Naive B cell (primary cell): ENCODE measurements at places on chromosomes 2 and 18. TPM values are rescaled to one million over a fixed set of nuclear protein-coding genes. Genes with fewer than 3 reads are reported as not detected.

DNA sequence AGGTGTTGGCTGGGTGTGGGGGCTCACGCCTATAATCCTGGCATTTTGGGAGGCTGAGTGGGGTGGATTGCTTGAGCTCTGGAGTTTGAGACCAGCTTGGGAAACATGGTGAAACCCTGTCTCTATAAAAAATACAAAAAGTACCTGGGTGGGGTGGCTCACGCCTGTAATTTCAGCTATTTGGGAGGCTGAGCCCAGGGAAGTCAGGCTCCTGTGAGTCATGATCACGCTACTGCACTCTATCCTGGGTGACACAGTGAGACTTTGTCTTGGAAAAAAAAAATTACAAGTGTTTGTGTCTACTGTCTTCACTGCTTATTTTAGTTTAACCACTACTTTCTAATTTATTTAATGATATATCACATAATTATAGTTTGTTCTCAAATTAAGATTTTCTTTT, 62.7 kb upstream of the DOCK10 start:
- DNase-seq: no peak

RFTN2 gene
- 0.20 TPM for polyA plus RNA-seq

DNA sequence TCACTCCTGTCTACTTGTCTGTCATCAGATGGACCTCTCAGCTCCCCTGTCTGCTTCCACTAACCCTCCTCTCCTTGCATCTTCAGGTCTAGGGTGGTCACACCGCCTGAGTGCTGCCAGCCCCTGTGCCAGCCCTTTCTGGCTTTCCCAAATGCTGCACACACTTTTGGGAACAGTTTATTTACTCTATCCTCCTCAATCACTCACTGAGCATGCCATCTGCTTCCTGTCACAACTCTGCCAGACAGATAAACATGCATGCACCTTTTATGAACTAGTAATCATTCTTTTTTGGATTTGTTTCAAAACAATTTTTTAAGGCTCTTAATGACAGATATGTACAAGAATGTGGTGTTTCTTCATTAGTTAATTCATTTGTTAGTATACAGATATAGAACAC, 56.3 kb upstream of the CCDC195 start:
- no peak for DNase-seq

PJVK gene
- polyA plus RNA-seq: 0.49 TPM

DNA sequence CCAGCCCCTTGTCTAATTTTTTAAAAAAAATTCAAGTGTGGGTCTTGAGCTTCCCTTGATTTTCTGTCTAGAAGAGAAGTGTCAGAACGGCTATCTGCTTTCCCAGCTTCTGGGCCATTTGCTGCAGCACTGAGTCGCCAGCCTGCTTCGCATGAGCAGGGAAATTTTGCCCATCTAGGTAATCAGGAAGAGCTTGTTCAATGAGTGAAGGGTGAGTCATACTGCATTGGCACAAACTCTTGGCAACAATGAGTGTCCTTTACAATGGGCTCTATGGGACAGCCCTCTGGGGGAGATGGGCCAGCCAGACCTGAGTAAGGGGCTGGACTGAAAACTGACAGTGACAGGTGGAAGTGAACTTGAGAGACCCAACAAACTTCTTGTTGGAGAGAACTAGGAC, 2.4 kb upstream of the RNF144A start:
- no peak for DNase-seq

DNA sequence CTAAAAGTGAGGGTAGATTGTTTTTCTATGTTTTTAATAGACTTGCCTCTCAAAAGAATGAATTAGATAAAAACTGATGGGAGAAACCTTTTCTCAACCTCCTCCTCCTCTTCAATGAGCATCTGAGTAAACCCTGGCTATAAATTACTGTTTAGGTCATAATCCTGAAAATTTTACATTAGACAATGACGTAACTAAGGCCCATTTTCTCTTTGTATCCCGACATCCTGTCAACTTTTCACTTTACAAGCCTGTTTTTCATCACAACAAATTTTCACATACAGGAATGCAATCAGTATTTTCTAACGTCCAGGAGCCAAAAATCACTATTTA, 1.3 kb downstream of the SPIRE1 start:
- no peak for DNase-seq

- DNase-seq: no peak
Measured at GRCh38 chr18:48816554-48816953, 134.2 kb downstream of the SMAD7 start.

- no peak for DNase-seq
Measured at GRCh38 chr18:6878556-6879297, 149.2 kb downstream of the ARHGAP28 start.

GRCh38 chr18:50775207-50775606, 44.6 kb downstream of the MRO start:
- no peak for DNase-seq

MYO3B gene
- polyA plus RNA-seq: not detected

VWC2L gene
- not detected for polyA plus RNA-seq

DNA sequence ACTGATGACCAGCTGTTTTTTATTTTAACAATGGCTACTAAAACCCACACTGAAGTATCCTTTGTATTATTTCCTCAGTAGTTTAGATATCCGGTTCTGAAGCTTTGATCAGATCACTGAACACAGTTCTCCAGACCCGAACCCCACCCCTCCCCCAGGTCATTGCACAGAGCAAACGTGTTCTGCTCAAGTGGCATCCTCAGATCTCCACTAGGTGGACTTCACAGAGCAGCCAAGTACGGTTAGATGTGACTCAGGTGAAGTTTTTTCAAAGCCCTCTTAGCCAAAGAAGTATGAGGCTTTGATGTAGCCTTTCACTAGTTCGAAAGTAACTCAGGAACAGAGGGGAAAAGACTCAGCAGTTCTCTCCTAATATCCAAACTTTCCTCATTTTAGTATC, 142.7 kb upstream of the NRP2 start:
- no peak for DNase-seq

- DNase-seq: no peak
Measured at GRCh38 chr2:64363848-64364247, 90.1 kb upstream of the LGALSL start.

- no peak for DNase-seq
Measured at GRCh38 chr2:226524381-226524843, 275.2 kb downstream of the IRS1 start.

TMEM182 gene
- polyA plus RNA-seq: 6.9 TPM

- no peak for DNase-seq
Measured at GRCh38 chr2:138602166-138602460, 100.5 kb downstream of the SPOPL start.

DNA sequence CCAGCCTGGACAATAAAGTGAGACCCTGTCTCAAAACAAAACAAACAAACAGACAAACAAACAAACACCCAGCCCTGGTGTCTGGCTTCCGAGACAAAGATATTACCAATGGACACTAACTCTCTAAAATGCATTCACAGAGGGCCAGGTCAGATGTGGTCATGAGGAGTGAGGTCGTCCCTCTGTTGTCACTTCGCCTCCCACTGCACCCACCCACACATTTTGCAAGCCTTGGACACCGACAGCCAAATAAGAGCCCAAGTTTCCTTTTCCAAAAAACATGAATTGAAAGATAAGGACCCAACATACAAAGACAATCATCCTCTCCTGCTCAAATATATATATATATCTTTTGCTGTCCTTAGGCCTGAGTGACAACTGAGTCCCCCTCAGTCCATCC, 319.9 kb downstream of the TSN start:
- no peak for DNase-seq

SCN1A gene
- not detected for polyA plus RNA-seq

- DNase-seq: no peak
Measured at GRCh38 chr2:41910126-41910525, 137.7 kb upstream of the PKDCC start.

GRCh38 chr18:37567061-37567993, 1.7 kb upstream of the CELF4 start:
- no peak for DNase-seq

OTOS gene
- not detected for polyA plus RNA-seq

- DNase-seq: no peak
Measured at GRCh38 chr18:36169938-36170337, 17.4 kb upstream of the MOCOS start.

GRCh38 chr2:36618381-36618780, 20.4 kb upstream of the FEZ2 start:
- peak; percentile 15 for DNase-seq

DNA sequence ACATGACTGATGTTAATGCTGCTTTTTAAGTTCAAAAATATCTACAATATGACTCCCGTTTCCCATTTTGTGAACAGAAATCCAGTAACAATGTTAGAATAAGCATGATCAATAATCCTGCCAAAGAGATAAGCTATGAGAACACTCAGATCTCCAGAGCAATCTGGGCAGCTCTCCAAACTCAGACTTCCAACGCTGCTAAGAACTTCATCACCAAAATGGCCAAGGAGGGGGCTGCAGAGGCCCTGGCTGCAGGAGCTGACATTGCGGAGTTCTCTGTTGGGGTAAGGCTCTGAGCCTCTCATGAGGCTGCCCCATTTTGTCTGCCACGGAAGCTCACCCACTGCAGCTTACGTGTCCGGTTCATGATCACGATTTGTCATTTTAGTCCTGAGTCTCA, 68.4 kb downstream of the UGGT1 start:
- no peak for DNase-seq

CTLA4 gene
- polyA plus RNA-seq: 0.22 TPM
